ENCODE measurements at places on chromosomes 12 and 14. TPM values are rescaled to one million over a fixed set of nuclear protein-coding genes. Genes with fewer than 3 reads are reported as not detected.

Gene TRIM9
- total RNA-seq: 2.3 TPM

Gene HOXC9
- 2.4 TPM for total RNA-seq

Gene AICDA
- total RNA-seq: 27.6 TPM

Gene C1RL
- total RNA-seq: 22.4 TPM

Gene TCL1A
- total RNA-seq: not detected

Gene TRPV4
- not detected for total RNA-seq

Gene LBHD2
- total RNA-seq: 7.5 TPM

Gene NT5DC3
- 4.5 TPM for total RNA-seq

- no peak for DNase-seq
Measured at GRCh38 chr12:104054681-104055346, 4.8 kb upstream of the GLT8D2 start.

- DNase-seq: peak; percentile 40
Measured at GRCh38 chr12:64120568-64120967, 101.5 kb downstream of the KICS2 start.

GRCh38 chr14:93973607-93974006, 2.8 kb downstream of the ASB2 start:
- DNase-seq: no peak

DNA sequence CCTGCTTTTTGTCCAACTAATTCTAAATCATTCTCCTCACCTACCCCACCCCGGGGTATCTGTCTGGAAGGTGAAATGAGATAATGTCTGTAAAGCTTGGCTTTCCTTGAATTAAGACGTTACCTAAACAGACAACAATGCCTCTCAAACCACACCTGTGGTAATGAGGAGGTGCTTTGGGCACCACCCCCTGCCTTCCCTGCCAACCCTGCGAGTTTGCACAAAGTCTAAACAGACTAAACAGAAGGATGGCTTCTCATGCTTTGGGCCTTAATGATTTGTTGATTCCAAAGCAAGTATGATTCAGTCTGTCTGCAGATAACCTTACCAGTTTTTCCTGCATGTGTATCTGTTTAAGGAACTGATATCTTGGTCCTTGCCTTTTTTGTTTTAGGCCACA, 82.4 kb downstream of the ZFC3H1 start:
- DNase-seq: no peak

- no peak for DNase-seq
Measured at GRCh38 chr14:88834883-88835431, 10.5 kb downstream of the TTC8 start.

DNA sequence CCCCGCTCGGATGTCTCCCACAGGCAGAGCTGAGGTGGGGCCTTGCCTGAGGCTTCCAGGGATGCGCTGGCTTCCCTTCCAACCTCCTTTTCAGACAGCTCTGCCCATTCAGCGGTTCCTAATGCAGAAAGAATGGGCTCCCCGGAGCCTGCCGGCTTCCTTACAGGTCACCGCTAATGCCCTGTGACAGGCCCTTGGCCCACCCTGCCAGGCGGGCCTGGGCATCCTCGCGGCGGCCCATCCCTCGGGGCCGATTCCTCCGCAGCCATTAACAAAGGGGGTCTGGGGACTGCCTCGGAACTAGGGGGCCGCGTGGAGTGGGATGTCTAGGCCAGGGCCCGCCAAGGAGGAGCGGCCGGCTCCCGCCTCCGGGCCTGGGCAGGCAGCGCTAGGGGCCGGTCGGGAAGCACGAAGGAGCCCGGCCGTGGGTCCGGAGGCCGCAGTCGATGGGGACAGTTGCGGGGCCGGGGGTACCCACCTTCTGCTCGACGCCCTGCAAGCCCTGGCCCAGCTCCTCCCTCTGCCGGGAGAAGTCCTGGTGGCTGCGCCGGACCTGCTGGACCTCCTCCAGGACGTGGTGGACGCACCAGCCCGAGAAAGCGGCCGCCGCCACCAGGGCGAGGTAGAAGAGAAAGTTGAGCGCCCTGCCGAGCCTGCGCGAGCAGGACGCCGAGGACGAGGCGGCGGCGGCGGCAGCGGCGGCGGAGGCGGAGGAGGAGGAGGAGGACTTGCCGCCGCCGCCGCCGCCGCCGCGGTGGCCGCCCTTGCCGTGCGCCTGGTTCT, 738 bp downstream of the CKAP4 start:
- DNase-seq: peak; percentile 31

GRCh38 chr12:2319737-2320506, 267.1 kb downstream of the CACNA1C start:
- no peak for DNase-seq

DNA sequence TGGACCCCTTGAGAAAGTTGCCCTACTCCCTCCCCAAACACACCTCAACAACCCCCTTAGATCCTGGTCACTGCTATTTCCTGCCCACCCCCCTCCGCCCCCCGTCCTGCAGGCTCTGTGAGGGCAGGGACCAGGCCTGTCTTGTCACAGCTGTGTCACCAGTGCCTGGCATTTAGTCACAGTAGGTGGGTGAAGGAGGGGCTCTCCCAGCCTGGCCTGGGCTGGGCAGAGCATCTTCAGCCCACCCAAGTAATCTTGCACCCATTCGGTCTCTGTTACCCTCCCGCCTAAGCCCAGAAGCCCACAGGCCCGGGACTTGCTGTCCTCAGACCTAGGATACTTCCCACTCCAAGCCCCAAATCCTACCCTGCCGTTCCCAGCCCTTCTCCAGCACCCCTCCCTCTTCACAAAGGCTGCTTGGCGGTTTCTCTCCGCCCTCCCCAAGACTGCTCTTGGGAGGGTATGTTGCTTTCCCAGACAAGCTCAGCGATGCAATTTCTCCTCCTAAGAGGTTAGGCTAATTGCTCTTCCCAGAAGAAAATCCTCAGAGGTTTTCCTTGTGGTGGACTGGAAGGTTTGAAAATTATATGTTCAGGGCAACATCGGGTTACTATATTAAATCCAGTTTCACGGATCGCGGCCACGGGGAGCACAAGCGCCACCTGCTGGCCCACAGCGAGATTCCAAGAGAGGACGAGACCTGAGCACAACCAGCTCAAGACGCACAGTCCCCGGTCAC, 50.8 kb upstream of the ZFP36L1 start:
- DNase-seq: peak; percentile 41

DNA sequence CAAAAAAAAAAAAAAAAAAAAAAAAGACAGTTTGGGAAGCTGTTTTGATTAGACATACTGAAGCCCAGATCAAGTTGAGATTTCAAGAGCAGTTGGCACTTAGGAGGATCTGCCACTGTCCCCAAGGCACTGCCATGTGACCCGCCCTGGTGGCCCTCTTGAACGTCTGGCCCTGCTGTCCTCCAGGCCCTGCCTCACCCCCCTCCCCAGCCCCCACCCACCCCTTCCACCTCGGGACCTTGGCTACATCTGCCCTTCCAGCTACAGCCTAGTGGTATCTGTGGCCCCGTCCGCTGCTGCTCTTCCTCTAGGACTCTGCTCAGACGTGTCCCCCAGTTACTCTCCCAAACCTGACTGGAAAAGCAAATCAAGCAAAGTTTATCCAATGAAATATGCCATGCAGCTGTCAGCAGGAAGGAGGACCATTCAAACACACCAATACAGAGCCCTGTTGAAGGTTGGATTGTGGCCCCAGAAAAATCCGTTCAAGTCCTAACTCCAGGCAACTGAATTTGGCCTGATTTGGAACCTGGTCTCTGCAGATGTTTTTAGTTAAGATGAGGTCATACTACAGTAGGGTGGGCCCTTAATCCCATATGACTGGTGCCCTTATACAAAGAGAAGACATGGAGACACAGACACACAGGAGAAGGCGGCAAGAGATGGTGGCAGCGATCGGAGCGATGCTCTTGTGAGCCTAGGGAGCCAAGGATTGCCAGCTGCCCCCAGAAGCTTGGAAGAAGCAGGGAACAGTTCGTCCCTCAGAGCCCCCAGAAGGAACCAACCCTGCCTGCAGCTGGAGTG, 17.7 kb downstream of the SLC25A29 start:
- DNase-seq: no peak

- no peak for DNase-seq
Measured at GRCh38 chr14:20356422-20356821, 13.0 kb downstream of the PARP2 start.

DNA sequence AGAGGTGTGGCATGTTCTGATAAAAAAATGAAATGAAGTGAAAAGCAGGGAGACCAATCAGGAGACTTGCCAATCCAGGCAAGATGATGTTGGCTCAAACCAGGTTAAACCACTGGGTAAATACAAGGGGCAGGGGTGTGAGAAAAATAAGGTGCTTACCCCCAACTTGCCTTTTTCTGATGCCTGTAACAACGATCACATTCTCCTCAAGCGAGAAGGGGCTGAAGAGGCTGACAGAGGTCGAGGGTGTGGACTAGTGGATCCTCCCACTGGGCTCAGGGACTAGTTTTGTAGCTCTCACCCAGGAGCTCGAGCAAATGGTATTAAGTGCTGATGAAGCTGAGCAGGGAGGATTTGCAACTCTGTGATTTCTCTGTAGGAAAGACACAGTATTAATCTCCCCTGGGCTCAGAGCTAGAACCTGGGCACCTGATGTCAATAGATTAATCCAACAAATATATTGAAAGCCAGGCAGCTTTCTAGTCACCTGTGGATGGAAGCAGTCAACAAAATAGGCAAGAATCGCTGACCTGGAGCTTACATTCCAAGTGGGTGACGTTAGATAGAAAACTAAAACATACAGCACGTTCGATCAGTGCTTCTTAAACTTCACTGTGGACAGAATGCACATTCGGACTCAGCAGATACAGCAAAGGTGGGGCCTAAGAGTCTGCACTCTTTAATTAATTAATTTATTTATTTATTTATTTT, 15.2 kb upstream of the EAPP start:
- peak; percentile 30 for DNase-seq

- DNase-seq: no peak
Measured at GRCh38 chr12:95766356-95767019, 24.1 kb downstream of the NTN4 start.

GRCh38 chr12:25767606-25768005, 190.9 kb upstream of the RASSF8 start:
- DNase-seq: no peak

DNA sequence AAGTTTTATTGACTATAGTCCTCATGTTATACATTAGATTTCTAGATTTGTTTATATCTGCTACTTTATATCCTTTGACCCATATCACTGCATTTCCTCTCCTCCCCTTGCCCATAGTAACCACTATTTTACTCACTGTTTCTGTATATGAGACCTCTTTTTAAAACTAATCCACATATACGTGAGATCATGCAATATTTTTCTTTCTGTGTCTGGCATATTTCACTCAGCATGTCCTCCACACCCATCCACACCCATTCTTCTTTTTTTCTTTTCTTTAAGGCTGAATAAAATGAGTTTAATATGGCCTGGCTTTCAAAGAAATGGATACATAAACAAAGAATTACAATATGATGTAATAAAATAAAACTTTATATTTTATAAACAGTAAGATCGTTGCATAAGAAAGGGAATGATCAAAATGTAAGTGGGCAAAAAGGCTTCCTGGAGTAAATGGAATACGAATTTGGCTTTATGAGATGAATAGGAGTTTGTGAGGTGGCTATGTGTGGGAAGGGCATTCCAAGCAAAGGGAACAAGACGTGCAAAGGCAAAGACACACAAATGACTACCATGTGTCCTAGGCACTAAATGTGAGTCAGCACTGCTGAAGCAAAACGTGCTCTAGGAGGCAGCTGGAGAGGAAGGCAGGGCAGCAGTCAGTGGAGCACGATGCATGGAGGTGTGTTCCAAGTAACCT, 53.2 kb upstream of the HIF1A start:
- peak; percentile 28 for DNase-seq

GRCh38 chr12:106647793-106648514, 65.2 kb downstream of the RFX4 start:
- no peak for DNase-seq

- no peak for DNase-seq
Measured at GRCh38 chr14:51479584-51480325, 172.0 kb upstream of the FRMD6 start.

GRCh38 chr14:68148276-68148675, 328.7 kb downstream of the RAD51B start:
- no peak for DNase-seq

Data from Caki2 (cell line).